DMS53 (cell line): ENCODE measurements at places on chromosomes 6 and 20.

- no peak for DNase-seq
Observed at GRCh38 chr20:1784586-1784985, 110.6 kb upstream of the SIRPA start.

- DNase-seq = no peak
Observed at GRCh38 chr6:123017104-123017682, 21.2 kb downstream of the CLVS2 start.

DNA sequence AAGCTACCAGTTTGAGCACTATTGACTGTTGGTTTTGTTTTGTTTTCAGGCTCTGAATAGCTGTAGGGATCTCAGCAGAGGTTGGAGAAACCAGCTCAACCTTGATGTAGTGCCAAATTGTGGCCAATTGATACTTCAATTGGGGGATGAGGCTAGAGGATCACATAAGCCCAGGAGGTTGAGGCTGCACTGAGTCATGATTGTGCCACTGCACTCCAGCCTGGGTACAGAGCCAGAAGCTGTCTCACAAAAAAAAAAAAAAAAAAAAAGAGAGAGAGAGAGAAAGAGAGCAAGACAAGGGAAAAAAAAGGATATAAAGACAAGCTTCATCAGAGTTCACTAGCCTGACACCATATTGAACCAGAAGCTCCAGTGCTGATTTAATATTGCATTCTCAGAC lies 702.1 kb downstream of the FRK start:
- peak; percentile 60 for DNase-seq

- no peak for DNase-seq
Observed at GRCh38 chr6:135002974-135003703, 51.5 kb downstream of the HBS1L start.

GRCh38 chr6:148629181-148629580 lies 117.6 kb upstream of the UST start:
- peak; percentile 16 for DNase-seq

- no peak for DNase-seq
Observed at GRCh38 chr20:19709635-19710335, 48.3 kb upstream of the RIN2 start.

- no peak for DNase-seq
Observed at GRCh38 chr20:49973981-49974380, 8.8 kb upstream of the SNAI1 start.

DNA sequence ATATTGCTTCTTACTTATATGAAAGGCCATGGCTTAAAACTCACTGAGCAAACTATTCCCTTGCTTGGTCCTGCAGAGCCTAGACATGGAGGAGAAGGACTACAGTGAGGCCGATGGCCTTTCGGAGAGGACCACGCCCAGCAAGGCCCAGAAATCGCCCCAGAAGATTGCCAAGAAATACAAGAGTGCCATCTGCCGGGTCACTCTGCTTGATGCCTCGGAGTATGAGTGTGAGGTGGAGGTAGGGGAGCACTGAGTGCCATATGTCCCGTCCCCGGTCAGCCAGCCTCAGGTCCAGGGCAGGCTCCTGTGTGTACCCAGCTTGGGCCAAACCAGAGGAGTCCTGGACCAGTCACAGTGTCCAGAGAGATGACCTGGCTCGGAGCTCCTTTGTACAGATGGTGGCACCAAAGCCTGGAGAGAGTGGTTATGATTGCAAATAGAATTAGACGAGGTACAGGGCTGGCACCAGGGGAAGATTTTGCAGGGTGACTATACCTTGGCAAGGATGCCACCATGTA lies 21.0 kb downstream of the EPB41L1 start:
- DNase-seq = no peak

DNA sequence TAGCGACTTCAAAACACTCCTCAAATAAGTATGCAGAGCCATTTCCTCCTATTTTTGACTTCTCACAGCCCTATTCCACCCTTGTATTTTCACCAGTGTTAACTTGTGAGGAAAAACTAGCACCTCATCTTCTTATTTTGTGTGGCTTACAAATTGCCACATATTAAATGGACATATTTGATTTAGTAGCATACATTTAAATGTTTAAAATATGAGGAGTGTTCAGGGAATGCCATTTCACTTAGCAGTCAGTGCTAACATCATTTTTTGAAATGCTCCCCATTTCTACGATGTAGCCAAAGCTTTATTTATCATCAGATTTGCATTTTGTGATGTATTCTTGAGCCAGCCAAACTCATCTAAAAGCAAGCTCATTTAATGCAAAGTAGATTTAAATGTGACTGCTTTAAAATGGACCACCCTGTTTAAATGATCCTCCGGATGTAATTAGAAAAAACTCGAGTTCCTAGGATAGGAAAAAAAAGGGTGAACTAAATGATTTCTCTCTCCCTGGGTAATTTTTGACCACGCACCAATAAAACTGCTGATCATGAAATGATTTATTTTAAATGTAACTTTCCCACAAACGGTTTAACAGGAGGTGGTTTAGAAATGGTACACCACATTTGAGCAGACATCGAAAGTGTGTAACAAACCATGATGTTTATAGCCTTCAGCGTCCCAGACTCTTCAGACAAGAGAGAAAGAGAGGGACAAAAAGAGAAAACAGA lies 172.6 kb downstream of the CD83 start:
- DNase-seq = no peak

- DNase-seq = no peak
Observed at GRCh38 chr6:160790028-160790792, 88.2 kb downstream of the PLG start.

DNA sequence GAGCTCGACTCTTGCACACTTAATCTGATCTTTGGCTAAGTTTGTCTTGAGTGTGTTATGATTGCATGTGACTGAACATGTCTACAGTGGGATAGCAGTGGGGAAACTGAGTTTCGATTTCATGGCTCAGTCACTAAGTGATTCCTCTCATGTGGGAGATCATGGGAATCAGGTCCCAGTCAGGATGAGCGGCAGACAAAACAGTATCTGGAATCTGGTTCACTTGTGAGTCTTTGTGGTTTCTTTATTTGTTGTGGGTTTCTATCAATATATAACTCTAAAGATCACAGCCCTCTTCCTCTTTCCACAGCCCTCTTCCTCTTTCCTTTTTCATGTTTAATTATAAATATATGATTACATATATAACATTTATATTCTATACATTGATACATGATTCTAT lies 4.0 kb downstream of the RPP21 start:
- DNase-seq = no peak

DNA sequence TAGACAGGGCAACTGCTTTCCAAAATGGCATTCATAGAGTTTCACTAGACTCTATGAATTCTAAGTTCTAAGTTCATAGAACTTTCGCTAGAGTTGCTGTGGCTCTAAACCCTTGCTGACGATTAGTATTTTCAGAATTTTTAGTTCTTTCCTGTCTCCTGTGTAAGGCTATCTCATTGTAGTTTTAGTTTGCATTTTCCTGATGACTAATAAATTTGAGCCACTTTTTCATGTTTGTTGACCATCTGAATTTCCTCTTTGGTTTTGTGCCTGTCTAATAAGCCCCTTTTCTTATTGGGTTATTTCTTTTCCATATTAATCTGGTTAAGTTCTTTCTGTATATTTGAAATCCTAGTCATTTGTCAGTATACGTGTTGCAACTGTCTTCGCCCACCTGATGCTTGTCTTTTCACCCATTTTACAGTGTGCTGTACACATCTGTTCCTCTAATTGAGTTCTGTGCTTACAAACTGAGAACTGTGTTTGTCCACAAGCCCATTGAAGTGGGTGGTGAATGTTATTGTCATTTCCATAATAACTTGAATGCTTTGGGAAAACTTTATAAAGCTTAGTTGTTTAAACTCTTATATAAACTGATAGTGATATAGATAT lies 177.7 kb upstream of the CDYL start:
- DNase-seq = no peak

DNA sequence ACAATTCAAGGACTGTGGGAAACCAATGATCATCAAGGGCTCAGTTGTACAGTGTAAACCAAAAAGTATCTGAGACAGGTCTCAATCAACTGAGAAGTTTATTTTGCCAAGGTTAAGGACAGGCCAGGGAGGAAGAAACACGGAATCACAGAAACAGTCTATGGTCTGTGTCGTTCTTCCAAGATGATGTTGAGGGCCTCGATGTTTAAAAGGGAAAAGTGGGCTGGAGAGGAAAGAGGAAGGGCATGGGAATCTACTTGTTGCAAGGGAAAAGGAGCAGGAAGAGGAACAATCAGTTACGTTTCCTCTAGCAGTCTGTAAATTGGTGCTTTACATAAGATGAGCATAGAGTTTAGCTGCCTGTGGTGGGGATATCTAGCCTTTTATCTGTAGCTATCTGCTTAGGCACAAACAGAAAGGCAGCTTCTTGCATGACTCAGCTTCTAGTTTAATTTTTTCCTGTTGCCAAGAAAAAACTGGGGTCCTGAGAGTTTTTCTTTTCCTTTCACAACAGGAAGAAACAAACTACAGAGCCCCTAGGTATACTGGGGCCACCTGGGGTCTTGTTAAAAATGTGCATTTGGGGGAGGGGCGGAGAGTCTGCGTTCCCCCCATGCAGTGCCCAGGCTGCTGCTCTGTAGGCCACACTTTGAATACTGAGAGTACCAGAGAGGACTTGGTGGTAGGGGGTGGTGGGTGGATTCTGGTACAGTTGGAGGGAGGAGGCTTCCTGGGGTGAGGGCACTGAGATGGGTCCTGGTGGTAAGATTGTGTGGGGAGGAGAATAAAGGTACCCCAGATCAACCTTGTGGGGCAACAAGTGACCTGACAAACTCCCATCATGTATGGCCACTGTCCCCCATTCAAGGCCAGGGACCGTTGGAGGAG lies 35.3 kb upstream of the EZR start:
- no peak for DNase-seq

DNA sequence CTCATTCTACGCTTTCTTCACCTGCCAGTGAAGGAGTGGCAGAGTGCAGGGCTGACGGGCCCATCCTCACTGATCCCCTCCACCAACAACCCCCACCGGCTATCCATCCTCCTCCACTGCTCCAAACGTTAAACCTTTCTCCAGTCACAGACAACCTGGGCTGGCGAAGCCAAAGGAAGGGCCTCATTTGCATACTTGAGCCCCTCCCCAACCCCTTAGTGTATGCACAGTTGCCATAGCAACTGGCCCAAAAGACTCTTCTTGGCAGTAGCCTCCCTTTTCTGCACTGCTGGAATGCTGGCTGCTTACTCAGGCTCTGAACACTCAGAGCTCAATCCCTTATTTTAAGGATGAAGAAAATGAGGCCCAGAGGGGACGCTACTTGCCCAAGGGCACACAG lies 130.3 kb downstream of the GRM4 start:
- no peak for DNase-seq

GRCh38 chr20:17227219-17227575 lies 357 bp downstream of the PCSK2 start:
- DNase-seq = peak; percentile 65

DNA sequence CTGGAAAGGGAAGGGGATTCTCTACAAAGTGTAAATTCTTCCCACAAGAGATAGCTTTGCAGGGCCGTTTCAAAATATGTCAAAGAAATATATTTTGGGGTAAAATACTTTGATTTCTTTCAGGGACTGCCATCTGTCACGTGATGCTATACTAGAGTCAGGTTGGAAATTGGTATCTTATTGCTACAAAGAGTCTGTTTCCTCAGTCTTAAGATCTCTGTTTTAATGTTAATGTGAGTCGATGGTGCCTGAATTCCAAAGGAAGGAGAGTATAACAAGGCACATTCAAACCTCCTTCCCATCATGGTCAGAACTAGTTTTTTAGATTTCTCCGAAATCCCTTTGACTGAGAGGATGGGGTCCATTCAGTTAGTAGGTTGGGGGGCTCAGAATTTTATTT lies 36.3 kb upstream of the PDE7B start:
- no peak for DNase-seq

DNA sequence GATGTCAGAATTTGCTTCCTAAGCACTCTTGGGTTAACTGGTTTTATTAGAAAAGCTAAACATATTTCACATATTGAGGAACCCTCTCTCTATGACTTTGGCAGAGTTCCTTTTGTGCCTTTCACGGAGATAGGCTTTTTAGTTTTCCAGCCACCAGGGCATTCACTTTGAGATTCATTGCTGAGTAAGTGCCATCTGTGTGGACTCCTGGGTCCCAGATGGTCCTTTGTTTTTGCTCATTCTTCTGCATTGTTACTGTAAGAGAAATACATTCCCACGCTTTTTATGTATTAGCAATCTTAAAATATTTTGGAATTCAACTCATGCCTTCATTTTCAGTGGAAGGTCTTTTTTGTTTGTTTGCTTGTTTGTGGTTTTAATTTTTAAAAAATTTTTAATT lies 76.3 kb upstream of the PHACTR2 start:
- no peak for DNase-seq

DNA sequence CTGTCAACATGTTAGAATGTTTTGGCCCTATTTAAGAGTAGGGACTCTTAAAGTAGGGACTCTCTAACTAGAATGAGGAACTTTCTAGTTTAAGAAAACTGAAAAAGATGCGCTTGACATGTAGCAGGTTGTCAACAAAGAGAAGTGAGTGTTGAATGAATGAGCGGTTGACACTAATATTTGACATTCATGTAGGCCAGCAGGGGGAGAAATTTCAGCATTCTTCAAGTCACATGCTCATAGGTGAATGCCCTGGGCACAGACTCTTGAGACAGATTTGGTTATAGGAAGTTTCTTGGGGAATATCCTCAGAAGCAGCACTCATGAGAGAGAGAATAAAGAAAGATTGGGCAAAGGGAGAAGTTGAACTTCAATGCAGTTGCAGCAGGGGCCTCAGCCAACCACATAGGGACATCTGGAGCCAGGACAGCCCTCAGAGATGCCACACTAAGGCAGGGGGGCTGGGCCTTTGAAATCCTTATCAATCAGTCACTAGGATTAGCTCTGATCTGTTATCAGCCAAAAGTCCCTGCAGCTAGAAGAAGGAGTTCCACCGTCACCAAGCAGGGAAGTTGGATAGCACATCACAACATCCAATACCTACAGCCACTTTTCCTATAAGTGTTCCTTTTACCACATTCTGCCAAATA lies 145.1 kb upstream of the FKBP1C start:
- DNase-seq = peak; percentile 71

GRCh38 chr20:13507646-13508045 lies 131.1 kb downstream of the TASP1 start:
- no peak for DNase-seq

GRCh38 chr6:75863001-75863400 lies 114.0 kb downstream of the MYO6 start:
- DNase-seq = no peak

DNA sequence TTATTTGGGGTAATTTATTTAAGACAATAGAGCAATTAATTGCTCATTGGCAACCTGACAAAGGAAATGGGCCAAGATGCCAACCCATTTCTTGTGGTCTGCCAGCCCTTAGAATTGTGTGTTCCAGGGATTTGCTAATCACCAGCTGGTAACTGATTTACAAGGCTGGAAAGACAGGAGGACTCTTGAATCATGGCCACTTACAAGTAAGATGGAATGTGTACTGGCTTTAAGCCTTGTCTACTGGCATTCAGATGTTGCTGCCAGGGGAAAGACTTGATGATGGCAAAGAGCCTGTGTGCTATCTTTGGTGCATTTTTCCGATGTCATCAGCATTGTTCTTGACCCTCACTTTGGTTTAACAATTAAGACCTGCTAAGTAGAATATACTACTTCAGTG lies 91.0 kb downstream of the BCKDHB start:
- DNase-seq = peak; percentile 2

GRCh38 chr6:26607434-26608230 lies 10.9 kb downstream of the ABT1 start:
- DNase-seq = peak; percentile 86

- DNase-seq = no peak
Observed at GRCh38 chr6:44487002-44487401, 99.5 kb downstream of the CDC5L start.

- peak; percentile 40 for DNase-seq
Observed at GRCh38 chr6:162478192-162478671, 249.3 kb downstream of the PRKN start.

GRCh38 chr6:156917213-156917612 lies 140.0 kb downstream of the ARID1B start:
- no peak for DNase-seq

- peak; percentile 26 for DNase-seq
Observed at GRCh38 chr6:132780770-132781371, 17.6 kb downstream of the SLC18B1 start.
